A673 (cell line): ENCODE measurements at places on chromosomes 1 and 21. TPM values are rescaled to one million over a fixed set of nuclear protein-coding genes. Genes with fewer than 3 reads are reported as not detected.

Gene LCE3E
- not detected in 2 replicates for total RNA-seq

Gene CDC7
- total RNA-seq = 29.6 and 34.0 TPM in 2 replicates

Gene C8A
- not detected in 2 replicates for total RNA-seq

GRCh38 chr1:214331827-214332423, 51.0 kb downstream of the SMYD2 start:
- no peak overlapping the region for H3K27ac ChIP-seq
- H3K36me3 ChIP-seq = peaks cover 4% of the 10 kb centered on the region
- DNase-seq = peak; percentile 72
- peaks cover 27% of the 10 kb centered on the region for H3K4me1 ChIP-seq

DNA sequence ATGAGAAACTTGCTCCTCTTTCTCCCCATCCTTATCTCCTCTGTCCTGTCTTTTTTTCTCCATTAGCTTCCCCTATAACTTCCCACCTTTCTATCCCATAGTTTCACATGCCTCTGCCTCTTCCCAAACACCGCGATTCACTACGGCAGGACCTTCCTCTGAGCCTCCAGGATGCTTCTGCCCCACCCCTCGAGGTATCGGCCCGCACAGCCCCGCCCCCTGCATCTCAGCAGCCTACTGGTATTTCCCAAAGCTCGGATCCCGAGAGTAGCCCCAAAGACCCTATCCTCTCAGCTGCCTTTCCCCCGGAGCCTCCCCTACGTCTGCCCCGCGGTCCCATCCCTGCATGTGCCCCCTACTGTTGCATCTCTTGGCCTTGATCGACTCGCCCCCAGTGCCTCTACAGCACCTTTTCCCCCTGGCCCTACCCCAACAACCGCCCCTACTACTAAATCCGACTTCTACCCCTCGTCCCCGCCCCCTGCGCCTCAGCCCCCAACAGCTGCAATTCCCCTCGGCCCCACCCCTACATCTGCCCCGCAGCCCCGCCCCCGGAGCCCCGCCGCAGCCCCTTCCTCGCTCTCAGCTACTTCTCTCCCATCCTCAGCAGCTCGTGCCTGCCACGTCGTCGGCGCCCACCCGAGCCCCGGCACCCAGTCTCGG, 512 bp downstream of the PIAS3 start:
- H3K4me3 ChIP-seq = peak overlapping the region; percentile 91
- peaks cover 9% of the 10 kb centered on the region for H3K4me1 ChIP-seq
- H3K36me3 ChIP-seq = peaks cover 26% of the 10 kb centered on the region
- peak; percentile 80 for DNase-seq

- no peaks in the 10 kb centered on the region for H3K4me1 ChIP-seq
- H3K27ac ChIP-seq = no peak overlapping the region
- H3K36me3 ChIP-seq = peaks cover 18% of the 10 kb centered on the region
- no peak overlapping the region for H3K4me3 ChIP-seq
Measured at GRCh38 chr1:12244078-12244477, 14.2 kb downstream of the VPS13D start.

DNA sequence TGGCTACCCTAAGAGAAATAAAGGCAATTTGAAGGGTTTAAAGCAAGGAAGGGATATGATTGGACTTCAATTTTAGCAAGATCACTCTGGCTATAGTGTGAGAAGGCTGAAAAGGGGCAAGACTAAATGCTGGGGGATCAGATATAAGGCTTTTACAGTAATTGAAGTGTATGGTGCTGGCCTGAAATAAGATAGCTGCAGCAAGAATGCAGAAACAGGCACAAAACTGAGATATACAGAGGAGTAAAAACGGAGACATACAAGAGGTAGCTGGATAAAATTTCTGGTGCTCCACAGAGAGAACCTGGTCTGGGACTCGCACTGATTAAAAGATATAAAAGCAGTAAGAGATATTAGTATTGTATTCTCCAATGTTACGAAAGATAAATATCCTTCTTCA, 92.0 kb downstream of the DENND1B start:
- no peak for DNase-seq
- H3K4me3 ChIP-seq = no peak overlapping the region
- no peaks in the 10 kb centered on the region for H3K27me3 ChIP-seq
- no peaks in the 10 kb centered on the region for H3K4me1 ChIP-seq

DNA sequence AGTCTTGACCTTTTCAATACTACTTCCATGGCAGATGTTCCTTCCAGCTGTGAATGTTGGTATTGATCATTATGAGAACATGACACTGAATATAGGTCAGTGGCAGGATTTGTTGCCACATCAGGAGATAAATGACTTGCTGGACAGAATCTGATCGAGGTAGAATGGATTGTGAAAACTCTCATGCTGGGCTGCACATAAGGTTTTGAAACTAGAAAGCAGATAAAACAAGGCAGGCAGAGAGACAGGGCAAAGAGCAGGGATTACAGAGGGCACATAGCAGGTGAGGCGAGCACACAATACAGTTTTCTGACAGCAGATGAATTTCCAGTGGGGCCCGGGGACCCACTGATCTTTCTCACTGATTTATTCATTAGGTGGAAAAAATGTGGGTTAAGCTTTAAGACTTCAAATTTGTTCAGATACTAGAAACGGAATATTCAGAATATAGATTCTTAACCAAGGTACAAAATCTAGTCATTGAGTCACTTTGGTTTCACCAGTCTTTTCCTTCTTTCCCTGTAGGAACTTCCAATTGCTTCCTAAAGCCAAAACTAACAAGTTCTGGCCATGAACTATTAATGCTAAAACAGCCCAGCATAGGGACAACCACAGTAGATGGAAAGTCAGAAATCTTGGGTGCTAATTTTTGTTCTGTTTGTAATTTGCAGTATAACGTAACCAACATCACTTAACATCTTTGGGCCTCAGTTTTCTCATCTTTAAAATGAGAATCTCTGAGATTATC, 296.0 kb upstream of the PTBP2 start:
- H3K4me1 ChIP-seq = no peaks in the 10 kb centered on the region
- no peak for DNase-seq
- no peak overlapping the region for H3K27ac ChIP-seq
- H3K4me3 ChIP-seq = no peak overlapping the region

GRCh38 chr1:225899044-225899925, 10.3 kb upstream of the LEFTY1 start:
- no peak overlapping the region for H3K4me3 ChIP-seq
- no peaks in the 10 kb centered on the region for H3K4me1 ChIP-seq
- H3K27me3 ChIP-seq = no peaks in the 10 kb centered on the region
- no peak overlapping the region for H3K27ac ChIP-seq
- H3K36me3 ChIP-seq = no peaks in the 10 kb centered on the region
